ENCODE measurements at places on chromosomes 16 and 17. TPM values are rescaled to one million over a fixed set of nuclear protein-coding genes. Genes with fewer than 3 reads are reported as not detected.

- DNase-seq = peak; percentile 96
These were observed 51.7 kb upstream of the MTSS2 start for GRCh38 chr16:70737377-70738082.

Gene VAC14
- total RNA-seq = 75.7 TPM

GRCh38 chr17:82349287-82349701 lies 9.8 kb upstream of the TEX19 start:
- DNase-seq = no peak

DNA sequence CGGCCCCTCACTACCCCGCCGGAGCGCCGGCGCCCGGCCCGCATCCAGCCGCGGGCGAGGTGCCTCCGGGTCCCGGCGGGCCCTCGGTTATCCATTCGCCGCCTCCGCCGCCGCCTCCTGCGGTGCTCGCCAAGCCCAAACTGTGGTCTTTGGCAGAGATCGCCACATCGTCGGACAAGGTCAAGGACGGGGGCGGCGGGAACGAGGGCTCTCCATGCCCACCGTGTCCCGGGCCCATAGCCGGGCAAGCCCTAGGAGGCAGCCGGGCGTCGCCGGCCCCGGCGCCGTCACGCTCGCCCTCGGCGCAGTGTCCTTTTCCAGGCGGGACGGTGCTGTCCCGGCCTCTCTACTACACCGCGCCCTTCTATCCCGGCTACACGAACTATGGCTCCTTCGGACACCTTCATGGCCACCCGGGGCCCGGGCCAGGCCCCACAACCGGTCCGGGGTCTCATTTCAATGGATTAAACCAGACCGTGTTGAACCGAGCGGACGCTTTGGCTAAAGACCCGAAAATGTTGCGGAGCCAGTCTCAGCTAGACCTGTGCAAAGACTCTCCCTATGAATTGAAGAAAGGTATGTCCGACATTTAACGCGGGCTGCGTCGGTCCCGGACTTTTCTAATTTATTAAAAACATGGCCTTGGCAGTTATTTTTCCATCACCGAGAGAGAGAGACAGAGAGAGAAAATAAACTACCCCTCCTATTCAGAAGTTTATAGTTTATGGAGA lies 2.8 kb downstream of the IRX5 start:
- DNase-seq = peak; percentile 41
